Fibroblast of skin of right quadriceps (primary cell): ENCODE measurements at places on chromosomes 4 and X.

DNA sequence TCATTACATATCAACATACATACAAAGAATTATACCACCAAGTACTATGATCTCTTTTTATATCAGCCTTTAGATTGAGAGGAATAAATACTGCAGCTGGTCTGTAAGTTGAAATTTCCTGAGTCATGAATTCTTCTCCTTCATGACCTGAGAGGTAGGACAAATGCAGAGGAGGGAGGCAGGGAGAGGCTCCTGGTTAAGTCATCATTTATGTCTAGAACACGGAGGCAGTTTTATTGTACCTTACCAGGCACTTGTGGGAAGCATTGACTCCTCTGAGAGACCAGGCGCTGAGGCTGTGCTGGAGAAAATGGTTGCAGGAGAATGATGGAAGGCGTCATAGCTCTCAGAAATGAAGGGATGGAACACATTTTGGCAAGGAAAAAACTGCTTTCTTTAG, 12.5 kb upstream of the CASK start:
- no peak for DNase-seq

DNA sequence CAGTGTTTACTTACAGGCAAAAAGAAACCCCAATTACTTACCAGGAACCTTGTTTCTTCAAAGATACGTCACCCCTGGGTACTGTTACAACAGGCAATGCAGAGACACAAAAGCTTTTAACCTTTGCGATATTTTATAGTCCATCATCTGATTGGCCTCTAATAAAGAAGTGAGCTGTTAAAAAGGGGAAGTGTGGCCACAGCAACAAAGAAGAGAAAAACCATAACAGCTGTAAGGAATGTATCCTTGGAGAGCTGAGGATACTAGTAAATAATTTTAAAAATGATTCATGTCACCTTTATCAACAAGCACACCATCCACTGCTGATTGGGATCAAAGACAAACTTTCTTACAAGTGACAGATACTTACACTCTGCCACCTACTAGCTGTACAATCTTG, 14.1 kb downstream of the GABRA4 start:
- DNase-seq: no peak

GRCh38 chr4:26330186-26330787, 9.5 kb downstream of the RBPJ start:
- DNase-seq: peak; percentile 48

DNA sequence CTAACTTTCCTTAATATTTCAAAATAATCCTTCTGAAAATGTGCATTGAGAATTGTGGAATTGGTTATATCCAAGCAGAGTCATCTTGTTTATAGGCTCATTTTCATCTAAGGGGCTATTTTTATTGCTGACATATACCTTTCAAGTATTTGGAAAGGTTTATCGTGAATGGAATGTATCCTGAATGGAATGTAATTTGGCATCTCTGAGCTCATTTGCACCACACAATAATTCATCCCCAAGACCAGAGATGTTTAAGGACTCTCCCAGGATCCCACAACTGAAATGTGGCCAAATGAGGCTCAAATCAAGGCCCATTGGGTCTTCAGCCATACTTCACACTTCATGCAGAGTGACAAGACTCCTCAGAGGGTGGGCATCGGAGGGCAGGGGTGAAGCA, 7.5 kb upstream of the SETD7 start:
- peak; percentile 46 for DNase-seq

DNA sequence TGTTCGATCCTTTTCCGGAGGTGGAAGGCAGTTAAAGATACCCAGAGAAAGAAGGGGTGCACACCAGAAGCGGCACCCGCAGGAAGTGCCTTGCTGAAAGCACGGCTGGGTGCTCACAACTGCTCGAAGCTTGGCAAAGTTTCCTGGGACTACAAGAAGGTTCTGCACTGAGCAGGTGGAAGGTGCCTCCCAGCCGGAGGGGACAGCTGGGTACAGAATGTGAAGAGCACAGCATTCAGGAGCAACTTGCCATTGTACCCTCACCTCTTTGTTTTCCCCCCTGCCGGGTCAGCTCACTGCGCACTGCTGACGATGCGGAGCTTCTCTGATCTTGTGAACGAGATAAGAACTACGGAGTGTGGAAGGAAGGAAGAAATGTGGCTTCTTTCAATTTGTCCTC, 289.2 kb downstream of the FBXW7 start:
- DNase-seq: no peak

GRCh38 chr4:88054229-88054628, 46.8 kb downstream of the PKD2 start:
- no peak for DNase-seq

DNA sequence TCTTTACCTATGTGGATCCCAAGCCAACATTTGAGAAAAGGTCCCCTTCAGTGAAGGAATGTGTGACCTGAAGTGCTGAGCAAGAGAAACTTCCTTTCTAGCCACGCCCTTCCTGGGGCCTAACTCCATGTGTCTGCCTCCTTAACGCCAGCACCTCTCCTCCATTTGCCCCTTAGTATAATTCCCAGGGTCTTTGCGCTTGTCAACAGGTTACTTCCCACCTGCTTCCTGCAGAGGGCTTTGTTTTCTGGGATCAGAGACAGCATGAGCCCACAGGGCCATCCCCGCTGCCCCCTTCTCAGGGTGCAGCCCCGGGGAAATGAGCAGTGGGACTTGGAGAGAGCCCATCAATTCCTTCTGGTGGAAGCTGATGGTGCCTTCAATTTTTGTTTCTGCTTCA, 45.9 kb upstream of the DRD5 start:
- no peak for DNase-seq

GRCh38 chr4:21032089-21032645, 331.9 kb downstream of the PACRGL start:
- no peak for DNase-seq

- no peak for DNase-seq
Measured at GRCh38 chrX:650811-651210, 20.2 kb downstream of the SHOX start.

- no peak for DNase-seq
Measured at GRCh38 chr4:95963456-95963855, 123.6 kb downstream of the PDHA2 start.

GRCh38 chr4:45989775-45990174, 134.1 kb downstream of the GABRG1 start:
- no peak for DNase-seq

- no peak for DNase-seq
Measured at GRCh38 chr4:78880874-78881492, 58.3 kb downstream of the PAQR3 start.

GRCh38 chrX:17802756-17803155, 58.3 kb downstream of the RAI2 start:
- no peak for DNase-seq

- DNase-seq: peak; percentile 88
Measured at GRCh38 chrX:24148535-24149350, 786 bp upstream of the ZFX start.

GRCh38 chrX:12080265-12080664, 58.0 kb upstream of the FRMPD4 start:
- peak; percentile 21 for DNase-seq

DNA sequence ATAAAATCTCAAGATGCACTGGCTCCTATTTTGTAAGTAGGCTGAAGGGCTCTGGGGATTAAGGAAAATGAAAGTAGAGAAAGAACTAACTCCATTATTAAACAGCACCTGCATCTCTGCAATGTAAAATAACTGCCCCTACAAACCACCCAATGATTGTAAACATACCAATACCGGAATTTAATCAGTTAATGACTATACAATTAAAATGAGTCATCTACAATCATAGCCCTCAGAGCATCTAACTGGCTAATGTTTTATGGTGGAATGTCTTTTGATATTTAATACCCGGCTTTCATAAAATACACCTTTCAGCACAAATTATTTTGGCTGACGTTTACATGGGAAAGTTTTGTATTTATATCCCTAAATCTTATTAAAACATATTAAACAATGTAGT, 142.3 kb downstream of the PAPSS1 start:
- no peak for DNase-seq

- no peak for DNase-seq
Measured at GRCh38 chrX:39877905-39878304, 219.9 kb downstream of the BCOR start.

DNA sequence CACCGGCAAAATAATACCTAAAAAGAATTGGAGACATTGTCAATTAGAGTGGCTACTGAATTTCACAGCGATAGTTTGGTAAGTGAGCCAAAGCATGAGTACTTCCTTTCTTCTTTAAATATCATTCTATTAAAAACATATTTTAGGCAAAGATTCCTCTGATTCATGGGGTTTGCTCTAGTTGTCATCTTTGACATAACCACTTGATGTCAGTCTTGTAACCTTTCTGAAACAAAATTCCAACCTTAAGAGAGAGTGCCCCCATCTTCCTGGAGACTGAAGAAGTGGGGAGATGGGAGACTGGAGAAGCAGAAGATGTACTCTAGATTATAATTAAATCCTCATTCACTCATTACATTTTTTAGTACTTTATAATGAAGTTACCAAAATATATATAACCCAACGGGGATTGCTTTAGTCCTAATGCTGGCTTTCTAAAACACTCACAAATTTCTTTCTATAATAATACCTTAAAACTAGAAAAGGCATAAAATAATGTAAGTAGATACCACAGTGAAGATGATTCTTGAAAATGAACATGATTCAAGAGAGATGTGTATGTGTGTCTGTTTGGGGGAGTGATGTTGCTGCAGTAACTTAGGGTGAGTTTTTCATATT, 96.4 kb downstream of the EMCN start:
- DNase-seq: peak; percentile 59

GRCh38 chr4:78975865-78976264, 36.6 kb upstream of the PAQR3 start:
- DNase-seq: no peak

DNA sequence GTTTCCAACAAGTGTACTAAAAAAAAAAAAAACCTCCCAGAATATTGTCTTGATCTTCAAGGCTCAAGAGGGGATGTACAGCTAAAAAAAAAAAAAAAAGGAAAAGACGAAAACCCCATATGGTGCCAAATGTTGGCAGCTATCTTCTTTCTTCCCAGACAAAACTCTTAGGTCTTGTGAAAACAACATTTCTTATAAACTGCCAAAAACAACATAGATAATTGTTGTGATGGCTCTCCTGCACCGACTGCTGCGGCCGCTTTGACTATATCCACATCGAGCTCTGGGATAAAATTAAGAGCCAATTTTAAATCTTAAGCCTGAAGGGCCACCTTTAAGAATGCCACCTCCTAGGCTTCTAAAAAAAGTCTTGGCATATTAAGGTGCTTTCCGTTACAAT, 23.5 kb downstream of the PDGFC start:
- no peak for DNase-seq

DNA sequence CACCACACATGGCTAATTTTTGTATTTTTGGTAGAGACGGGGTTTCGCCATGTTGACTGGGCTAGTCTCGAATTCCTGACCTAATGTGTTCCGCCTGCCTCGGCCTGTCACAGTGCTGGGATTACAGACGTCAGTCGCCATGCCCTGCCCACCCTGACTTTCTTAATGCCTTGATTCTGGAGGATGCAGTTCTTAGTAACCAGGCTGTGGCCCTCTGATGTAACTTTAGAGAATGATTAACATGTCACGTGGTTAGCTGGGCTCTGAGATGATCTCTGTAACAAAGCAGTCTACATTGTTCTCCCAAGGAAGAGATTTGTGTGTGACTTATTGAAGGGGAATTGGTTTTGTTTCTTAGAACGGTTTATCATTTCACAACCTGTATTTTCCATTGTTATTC, 30.6 kb downstream of the ANK2 start:
- DNase-seq: peak; percentile 8

DNA sequence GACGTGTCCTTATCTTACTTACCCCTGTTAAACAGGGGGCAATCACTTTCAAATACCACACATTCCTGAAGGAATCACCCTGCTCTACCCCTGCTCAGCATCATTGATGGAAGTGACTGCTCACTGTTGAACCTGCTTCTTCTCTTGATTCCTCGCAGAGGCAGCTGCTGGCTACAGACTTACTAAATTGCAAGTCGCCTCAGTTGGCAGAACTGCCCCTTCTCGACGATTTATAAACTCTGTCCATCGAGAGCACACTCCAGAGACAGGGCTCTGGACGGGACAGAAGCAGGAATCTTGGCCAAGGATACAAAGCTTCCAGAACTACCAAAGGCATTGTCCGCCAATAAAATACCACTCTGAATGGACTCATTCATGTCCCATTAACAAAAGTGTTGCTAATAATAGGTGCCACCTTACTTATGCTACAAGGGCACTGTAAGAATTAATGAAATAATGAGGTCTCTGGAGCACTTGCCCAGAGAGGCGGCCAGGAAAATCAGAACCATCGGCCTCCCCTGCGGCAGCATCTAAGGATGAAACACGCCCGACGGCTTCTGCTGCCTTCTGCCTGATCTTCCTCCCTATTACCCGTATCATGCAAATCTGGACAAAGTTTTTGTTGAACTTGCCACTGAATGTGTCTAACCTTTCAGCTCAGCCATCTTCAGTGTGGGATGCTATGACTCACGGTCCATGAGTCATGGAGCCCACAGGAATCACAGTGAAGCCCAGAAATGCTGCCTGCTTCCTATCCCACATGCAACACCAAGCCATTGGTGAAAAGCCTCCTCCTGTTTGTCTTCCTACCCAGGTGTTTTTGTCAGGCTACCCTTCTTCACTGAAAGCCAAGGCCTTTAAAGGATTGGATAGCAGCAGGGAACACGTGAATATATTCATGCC, 164.9 kb downstream of the MAML3 start:
- peak; percentile 95 for DNase-seq

DNA sequence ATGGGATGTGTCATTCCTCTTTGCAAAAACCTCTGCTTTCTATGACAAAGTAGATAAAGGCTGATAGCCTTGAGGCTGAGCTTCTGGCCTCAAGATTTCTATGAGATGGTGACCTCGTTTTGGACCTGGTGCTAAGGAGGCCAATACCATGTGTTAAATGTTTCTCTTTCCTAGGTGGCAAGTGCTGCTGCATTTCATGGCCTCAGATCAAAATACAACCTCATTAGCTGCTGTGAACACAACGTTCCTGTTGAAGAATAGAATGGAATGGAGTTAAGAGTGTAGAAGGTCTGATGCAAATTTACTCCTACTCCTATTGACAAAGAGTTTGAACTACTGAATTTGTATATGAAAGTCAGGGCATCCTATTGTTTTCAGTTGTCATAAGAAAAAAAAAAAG, 112.0 kb downstream of the C4orf51 start:
- no peak for DNase-seq

DNA sequence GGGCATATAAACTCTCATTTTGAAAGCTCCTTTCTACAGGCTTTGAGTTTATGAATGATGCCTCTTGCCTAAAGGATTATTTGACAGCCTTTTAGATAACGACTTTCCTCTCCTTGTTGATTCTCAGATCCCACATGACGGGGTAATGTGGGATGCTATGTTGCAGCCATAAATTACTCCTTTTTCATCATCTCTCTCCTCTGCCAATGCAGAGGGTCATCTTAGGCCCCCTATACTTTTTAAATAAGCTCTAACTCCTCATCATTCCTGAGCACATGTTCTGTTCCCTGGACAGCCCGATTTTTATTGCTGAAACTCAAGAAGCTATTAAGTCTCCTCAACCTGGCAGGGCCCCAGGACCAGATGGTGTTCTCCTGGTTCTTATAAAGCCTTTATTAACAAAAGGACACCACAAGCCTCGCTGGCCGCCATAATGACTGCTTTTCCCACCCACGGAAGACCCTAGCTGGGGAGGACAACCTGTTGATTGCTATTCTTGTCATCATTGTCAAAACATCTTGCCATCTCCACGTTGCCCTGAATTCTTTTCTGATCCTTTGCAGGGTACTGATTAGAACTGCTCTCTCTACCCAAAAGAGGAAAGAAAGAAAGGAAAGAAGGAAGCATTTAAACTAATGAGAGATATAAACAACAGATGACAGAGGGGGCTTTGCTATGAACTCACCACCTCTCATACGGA, 150.7 kb downstream of the DHX15 start:
- no peak for DNase-seq
